Renal pelvis (tissue), 12 donors: ENCODE measurements at places on chromosomes 13 and 19.
A peak's percentile ranks its signal among the peaks of the same experiment; 100 is the strongest.

- DNase-seq: peak; percentile 73
These were observed 27.7 kb upstream of the EPHX3 start for GRCh38 chr19:15259907-15260306.

- no peak for DNase-seq
These were observed 681.3 kb upstream of the SLITRK1 start for GRCh38 chr13:84563611-84564010.

DNA sequence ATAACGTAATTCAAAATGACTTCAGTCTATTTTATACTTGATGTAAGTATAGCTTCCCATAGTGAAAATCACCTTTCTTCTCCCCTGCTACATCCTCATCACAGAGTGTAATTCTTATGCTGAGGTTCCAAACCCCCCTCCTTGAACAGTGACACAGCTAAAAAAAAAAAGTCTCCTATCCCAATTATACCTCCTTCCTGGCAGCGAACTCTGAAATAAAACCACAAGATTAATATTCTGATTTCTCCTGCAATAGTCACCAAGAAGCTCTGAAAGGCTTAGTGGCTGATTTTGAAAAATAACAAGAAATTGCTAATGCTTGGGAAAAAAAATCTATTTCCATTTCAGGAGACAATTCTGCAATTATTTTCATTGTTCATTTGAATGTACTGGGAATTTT is 36.3 kb downstream of the EFNB2 start:
- DNase-seq: no peak

- DNase-seq: no peak
These were observed 900 bp downstream of the KBTBD7 start for GRCh38 chr13:41193469-41193868.

DNA sequence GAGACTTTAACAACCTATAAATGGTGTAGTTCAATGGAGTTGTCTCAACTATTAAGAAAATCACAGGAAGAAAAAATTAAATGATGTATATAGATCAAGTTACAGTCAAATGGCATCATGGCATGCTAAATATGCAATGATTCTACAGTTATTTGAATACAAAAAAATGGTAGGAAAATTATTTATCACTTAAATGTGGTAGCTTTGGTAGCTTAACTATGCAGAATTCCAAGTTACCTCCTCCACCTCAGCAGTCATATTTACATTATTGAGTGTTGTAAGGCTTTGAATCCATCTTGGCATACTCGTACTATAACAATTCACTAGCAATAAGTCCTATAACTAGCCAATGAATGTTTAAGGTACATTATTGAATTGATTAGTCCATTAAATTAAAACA is 36.8 kb downstream of the CAB39L start:
- no peak for DNase-seq

DNA sequence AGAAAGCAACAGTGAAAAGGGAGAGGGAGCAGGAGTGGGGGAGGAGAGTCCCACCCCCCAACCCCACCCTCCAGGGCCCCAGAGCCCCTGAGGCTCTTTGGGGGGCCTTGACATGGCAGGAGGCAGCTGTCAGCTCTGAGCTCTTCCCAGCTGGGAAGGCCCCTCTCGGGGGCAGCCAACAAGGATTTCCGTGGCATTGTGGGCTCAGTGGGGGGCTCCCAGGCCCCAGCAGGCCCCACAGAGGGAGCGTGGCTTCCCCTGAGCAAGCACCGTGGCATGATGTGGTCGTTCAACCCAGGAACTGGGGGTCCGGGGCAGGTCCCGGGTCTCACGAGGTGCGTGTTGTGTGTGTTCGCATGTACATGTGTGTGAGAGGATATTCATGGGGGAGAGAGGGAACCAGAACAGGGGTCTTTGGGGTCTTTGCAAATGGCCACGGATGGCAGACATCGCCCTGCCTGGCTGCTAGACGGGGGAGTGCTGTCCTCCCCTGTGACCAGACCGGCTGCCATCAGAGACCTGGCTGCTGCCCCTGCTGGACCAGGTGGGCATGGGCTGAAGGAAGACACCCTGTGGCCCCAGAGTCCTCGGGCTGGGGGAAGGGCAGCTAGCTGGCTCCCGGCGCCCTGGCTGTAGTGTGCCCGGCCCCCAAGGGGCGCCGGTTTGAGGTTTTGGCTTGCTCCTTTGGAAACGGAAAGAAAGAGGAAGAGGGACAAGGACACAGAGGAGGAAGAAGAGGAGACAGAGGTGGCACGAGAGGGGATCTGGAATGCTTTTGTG is 3.7 kb upstream of the AKAP8L start:
- DNase-seq: no peak

- no peak for DNase-seq
These were observed 105.5 kb downstream of the ZAR1L start for GRCh38 chr13:32209652-32210051.

DNA sequence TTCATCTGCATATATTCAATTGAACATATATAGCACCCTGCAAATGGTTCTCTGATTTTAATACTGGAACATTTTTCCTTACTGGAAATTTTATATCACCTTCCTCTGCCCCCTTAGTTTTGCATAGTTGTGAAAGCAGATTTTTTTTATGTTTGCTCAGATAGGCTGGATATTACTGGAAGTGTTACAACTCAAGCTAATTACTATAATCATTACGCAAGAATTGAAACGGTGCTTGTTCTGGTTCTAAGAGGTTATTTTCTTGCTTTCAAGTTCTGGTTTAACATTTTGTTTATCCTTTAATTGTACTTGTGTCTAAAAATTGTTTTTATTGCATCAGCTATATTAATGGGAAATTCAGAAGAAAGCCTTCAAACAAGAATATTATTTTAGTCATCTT is 95.6 kb upstream of the MYO16 start:
- no peak for DNase-seq

- no peak for DNase-seq
These were observed 807 bp downstream of the PGLYRP1 start for GRCh38 chr19:46022061-46022430.
